ENCODE measurements at places on chromosomes 2 and 18.

- no peak for DNase-seq
Observed at GRCh38 chr2:173359231-173359630, 4.6 kb downstream of the CDCA7 start.

- no peak for DNase-seq
Observed at GRCh38 chr2:239114616-239115265, 266.9 kb downstream of the TWIST2 start.

GRCh38 chr2:176914371-176914770 is 298.2 kb upstream of the HNRNPA3 start:
- no peak for DNase-seq

- no peak for DNase-seq
Observed at GRCh38 chr2:12284487-12284886, 432.2 kb upstream of the TRIB2 start.

GRCh38 chr2:170449034-170449433 is 266.1 kb upstream of the SP5 start:
- no peak for DNase-seq

DNA sequence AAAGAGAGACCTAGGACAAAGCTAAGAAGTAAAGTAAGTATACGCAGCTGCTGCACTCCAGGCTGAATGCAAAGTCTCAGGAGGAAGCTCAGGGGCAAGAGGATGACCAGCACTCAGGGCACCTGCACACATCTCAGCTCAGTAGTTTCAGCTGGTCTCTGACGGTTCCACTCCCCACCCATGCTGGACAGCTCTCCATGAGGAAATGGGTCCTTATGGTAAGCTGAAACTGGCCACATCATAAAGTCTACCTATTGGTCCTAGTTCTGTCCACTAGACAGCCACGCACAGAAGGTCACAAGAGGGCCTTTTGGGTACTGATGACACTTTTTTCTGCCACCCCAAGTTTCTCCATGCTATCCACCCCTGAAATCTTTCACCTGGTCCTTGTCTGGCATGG is 215.3 kb downstream of the TTC32 start:
- no peak for DNase-seq

- DNase-seq, result no peak
Observed at GRCh38 chr2:66582987-66583880, 148.3 kb downstream of the MEIS1 start.

GRCh38 chr18:52220062-52220591 is 119.9 kb upstream of the DCC start:
- no peak for DNase-seq
